ENCODE measurements at places on chromosomes 2 and 18. TPM values are rescaled to one million over a fixed set of nuclear protein-coding genes. Genes with fewer than 3 reads are reported as not detected.
A peak's percentile ranks its signal among the peaks of the same experiment; 100 is the strongest.

DNA sequence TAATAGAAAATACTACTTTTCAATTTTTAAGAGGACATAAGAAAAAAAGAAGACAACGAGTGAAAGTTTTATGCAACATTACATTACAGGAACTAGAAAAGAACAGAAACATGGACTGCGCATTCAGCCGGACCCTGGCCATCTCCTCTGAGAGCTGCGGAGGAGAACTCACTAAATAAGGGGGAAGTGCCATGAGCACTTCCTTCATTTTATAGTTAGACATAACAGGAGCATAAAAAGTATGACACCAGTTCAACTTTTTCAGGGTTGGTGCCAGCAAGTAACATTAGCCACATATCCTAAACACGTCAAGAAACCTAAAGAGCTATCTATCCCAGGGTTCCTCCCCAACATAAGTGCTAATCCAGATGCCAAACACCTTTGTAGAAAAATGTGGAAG lies 78.0 kb upstream of the SERTAD2 start:
- H3K36me3 ChIP-seq, result peaks cover 22% of the 10 kb centered on the region
- peaks cover 51% of the 10 kb centered on the region for H3K4me1 ChIP-seq
- H3K4me3 ChIP-seq, result no peak overlapping the region
- no peak overlapping the region for H3K27ac ChIP-seq

DNA sequence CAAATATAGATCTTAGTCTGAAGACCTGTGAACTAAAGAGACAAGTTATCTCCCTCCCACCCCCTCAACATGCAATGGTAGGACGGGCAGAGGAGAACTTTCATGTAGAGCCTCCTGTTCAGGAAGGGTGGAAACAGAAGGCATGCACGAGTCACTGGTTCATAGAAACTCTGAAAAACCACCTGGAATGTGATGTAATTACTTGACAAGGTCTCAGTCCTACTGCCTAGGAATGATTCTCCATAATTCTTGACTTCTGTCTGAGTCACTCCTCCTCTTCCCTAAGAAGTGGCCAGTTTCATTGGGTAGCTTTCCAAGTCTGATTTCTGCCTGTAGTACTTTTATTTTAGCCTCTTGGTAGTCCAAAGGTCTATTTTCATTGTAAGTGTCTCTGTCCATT lies 277.3 kb downstream of the PTPRM start:
- H3K27me3 ChIP-seq, result no peaks in the 10 kb centered on the region
- H3K4me1 ChIP-seq, result no peaks in the 10 kb centered on the region
- no peak for DNase-seq
- H3K36me3 ChIP-seq, result no peaks in the 10 kb centered on the region
- H3K4me3 ChIP-seq, result no peak overlapping the region
- H3K27ac ChIP-seq, result no peak overlapping the region

- no peak overlapping the region for H3K27ac ChIP-seq
- H3K36me3 ChIP-seq, result no peaks in the 10 kb centered on the region
- no peak for DNase-seq
- H3K27me3 ChIP-seq, result no peaks in the 10 kb centered on the region
- H3K4me3 ChIP-seq, result no peak overlapping the region
These were observed 562.9 kb upstream of the SETBP1 start for GRCh38 chr18:44117821-44118220.

- DNase-seq, result peak; percentile 37
- no peak overlapping the region for H3K27ac ChIP-seq
- no peaks in the 10 kb centered on the region for H3K27me3 ChIP-seq
These were observed 27.5 kb downstream of the TMEM18 start for GRCh38 chr2:649426-650342.

- peaks cover 3% of the 10 kb centered on the region for H3K27me3 ChIP-seq
- peaks cover 35% of the 10 kb centered on the region for H3K4me1 ChIP-seq
- peak overlapping the region; percentile 98 for H3K4me3 ChIP-seq
- DNase-seq, result no peak
These were observed 378 bp downstream of the WDPCP start for GRCh38 chr2:63587814-63588384.

Gene HNMT
- not detected for total RNA-seq

DNA sequence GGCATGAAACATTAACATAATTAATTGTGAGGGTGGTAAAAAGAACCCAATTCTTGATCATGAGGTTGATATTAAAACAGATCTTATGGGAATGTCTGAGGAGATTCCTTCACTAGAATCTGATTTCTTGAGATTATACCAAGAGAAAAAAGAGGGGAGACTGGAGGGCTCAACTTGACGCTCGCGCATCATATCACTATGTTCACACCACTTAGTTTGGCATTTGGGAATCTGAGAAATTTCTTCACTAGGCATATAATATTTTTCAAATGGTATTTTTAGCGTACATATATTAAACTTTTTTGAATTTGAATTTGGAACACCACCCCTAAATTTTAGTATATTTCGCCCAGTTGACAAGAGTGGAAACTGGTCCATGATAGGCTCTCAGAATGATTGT lies 140.1 kb downstream of the SATB2 start:
- H3K27me3 ChIP-seq, result no peaks in the 10 kb centered on the region
- no peaks in the 10 kb centered on the region for H3K36me3 ChIP-seq
- no peaks in the 10 kb centered on the region for H3K4me1 ChIP-seq
- no peak overlapping the region for H3K4me3 ChIP-seq
- no peak for DNase-seq

DNA sequence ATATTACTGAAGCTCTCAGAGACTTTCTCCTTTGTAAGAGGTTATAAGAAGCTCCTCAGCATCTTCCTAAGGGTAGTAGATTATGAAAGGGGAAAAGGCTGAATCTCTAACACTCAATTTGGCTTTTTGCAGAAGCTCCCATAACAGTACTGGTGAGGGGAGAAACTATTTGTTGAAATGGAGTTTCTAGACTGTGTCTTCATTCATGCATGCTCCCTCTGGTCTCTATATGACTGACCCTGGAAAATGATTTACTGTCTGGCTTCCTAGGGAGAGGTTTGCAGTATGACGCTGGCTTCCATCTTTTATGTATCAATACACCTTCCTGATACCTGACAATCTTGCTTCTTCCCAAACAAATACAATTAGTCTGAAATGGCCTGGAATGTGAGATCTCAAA lies 63.9 kb downstream of the LDAH start:
- H3K4me3 ChIP-seq, result no peak overlapping the region
- peaks cover 8% of the 10 kb centered on the region for H3K4me1 ChIP-seq
- DNase-seq, result no peak
- H3K36me3 ChIP-seq, result peaks cover 15% of the 10 kb centered on the region

DNA sequence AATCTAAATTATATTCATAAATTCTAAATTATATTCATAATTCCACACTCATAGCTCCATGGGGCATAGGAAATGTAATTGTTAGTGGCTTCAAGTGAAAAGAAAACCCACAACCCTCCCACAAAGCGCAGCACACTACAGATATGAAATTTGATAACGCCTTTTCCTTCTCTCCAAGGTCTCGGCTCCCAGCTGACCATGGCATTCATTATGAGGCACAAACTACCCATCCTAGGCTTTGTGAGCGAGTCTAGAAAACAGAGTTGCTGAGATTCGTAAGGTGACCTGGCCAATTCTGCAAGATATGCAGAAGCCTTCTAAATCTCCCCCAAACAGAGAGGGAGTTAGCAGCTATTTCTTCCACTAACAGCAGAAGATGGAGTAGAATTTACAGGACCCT lies 5.4 kb downstream of the NPPC start:
- H3K36me3 ChIP-seq, result no peaks in the 10 kb centered on the region
- H3K27me3 ChIP-seq, result peaks cover 28% of the 10 kb centered on the region
- H3K27ac ChIP-seq, result no peak overlapping the region
- DNase-seq, result no peak
- H3K4me1 ChIP-seq, result peaks cover 4% of the 10 kb centered on the region
- no peak overlapping the region for H3K4me3 ChIP-seq
